Thoracic aorta (tissue), 2 donors: ENCODE measurements at places on chromosomes 13 and 19.

- H3K27ac ChIP-seq, result peak overlapping the region; percentile 84
- H3K4me3 ChIP-seq, result peak overlapping the region; percentile 95
- H3K27me3 ChIP-seq, result no peaks in the 10 kb centered on the region
Observed at GRCh38 chr19:38318660-38319059, 985 bp upstream of the KCNK6 start.

- DNase-seq, result no peak
- H3K27ac ChIP-seq, result no peak overlapping the region
- no peaks in the 10 kb centered on the region for H3K36me3 ChIP-seq
Observed at GRCh38 chr13:51829568-51829899, 15.4 kb downstream of the TMEM272 start.

DNA sequence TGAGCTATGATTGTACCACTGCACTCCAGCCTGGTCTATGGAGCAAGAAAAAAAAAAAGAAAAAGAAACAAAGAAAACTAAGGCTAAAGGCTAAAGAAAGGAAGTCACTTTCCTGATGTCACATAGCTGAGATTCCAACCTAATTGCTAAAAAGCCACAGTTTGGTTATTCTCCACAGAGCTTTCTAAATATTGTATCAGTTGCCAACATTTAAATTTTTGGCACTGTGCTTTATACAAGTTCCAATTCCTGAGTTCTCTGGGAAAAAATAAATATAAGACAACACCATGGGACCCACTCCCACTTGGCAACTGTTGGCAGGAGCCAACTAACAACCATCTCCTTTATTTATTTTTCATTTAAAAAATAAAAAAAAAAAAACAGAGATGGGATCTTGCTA lies 11.2 kb upstream of the LYPD3 start:
- peak overlapping the region; percentile 30 for H3K27ac ChIP-seq
- H3K4me3 ChIP-seq, result no peak overlapping the region
- DNase-seq, result no peak
- H3K4me1 ChIP-seq, result peaks cover 6% of the 10 kb centered on the region
- H3K27me3 ChIP-seq, result no peaks in the 10 kb centered on the region

DNA sequence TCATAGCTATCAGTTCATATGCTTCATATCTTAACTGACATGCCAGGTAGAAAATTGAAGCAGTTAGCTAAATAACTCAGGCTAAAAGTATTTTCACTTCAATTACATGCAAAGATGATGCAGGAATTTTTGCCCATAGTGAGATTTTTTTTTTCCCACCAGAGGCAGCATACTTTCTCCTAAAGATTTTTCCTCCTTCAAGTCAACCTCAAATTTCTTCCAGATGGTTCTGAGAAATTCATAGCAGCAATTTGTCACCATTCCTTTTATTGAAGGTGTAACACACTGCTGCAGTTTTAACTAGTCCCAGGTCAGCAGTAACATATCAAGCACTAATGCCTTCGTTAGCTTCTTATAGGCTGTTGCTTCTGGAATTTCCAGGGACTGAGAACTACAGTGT lies 141.9 kb downstream of the SUCLA2 start:
- H3K4me3 ChIP-seq, result no peak overlapping the region
- no peaks in the 10 kb centered on the region for H3K4me1 ChIP-seq
- DNase-seq, result no peak
- H3K36me3 ChIP-seq, result no peaks in the 10 kb centered on the region
- no peak overlapping the region for H3K27ac ChIP-seq
- H3K27me3 ChIP-seq, result no peaks in the 10 kb centered on the region

GRCh38 chr13:77353995-77354394 lies 27.1 kb upstream of the MYCBP2 start:
- DNase-seq, result no peak
- H3K27me3 ChIP-seq, result no peaks in the 10 kb centered on the region
- H3K4me3 ChIP-seq, result no peak overlapping the region
- H3K27ac ChIP-seq, result no peak overlapping the region

DNA sequence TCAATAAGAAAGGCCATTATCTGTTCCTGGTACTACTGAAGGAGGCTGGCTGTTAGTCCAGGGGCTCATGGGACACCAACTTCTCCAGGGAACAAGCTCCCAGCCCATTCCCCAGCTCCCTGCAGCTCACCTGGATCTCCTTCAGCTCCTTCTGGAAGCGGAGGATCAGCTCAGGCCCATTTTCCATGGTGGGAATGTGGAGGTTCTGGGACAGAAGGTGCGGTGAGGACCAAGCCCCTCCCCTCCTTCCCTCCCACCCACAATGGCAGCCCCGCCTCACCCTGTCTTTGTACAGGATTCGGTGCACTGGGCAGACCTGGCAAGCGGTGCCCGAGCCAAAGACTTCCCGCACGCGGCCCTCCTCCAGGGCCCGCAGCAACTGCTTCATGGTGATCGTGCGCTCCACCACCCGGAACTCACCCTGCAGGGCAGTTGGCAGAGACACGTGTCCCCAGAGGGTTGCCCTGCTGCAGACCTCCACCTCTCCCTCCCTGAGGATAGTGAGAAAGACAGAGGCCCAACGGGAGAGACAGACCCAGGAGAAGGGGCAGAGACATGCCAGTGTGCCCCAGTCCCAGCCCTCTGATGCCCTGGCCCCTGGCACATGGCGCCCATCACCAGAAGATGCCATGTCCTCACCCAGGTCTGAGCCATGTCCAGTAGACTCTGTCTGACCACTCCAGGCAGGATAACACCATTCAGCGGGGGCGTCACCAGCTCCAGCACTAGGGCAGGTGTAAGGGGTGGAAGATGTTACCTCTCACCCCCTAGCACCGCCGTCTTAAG lies 14.3 kb downstream of the BCAT2 start:
- H3K36me3 ChIP-seq, result peaks cover 6% of the 10 kb centered on the region
- peak overlapping the region; percentile 86 for H3K27ac ChIP-seq
- no peak overlapping the region for H3K4me3 ChIP-seq
- no peaks in the 10 kb centered on the region for H3K27me3 ChIP-seq
- no peak for DNase-seq
- peaks cover 16% of the 10 kb centered on the region for H3K4me1 ChIP-seq

GRCh38 chr19:10018786-10019185 lies 5.5 kb downstream of the RDH8 start:
- no peaks in the 10 kb centered on the region for H3K27me3 ChIP-seq
- DNase-seq, result no peak
- no peaks in the 10 kb centered on the region for H3K4me1 ChIP-seq
- no peaks in the 10 kb centered on the region for H3K36me3 ChIP-seq

- peak; percentile 71 for DNase-seq
- no peaks in the 10 kb centered on the region for H3K36me3 ChIP-seq
- peak overlapping the region; percentile 72 for H3K4me3 ChIP-seq
Observed at GRCh38 chr19:13861714-13862531, 15.0 kb upstream of the NANOS3 start.

- no peaks in the 10 kb centered on the region for H3K36me3 ChIP-seq
- no peak overlapping the region for H3K27ac ChIP-seq
- no peaks in the 10 kb centered on the region for H3K4me1 ChIP-seq
- no peaks in the 10 kb centered on the region for H3K27me3 ChIP-seq
Observed at GRCh38 chr19:29337029-29337428, 124.1 kb upstream of the UQCRFS1 start.

DNA sequence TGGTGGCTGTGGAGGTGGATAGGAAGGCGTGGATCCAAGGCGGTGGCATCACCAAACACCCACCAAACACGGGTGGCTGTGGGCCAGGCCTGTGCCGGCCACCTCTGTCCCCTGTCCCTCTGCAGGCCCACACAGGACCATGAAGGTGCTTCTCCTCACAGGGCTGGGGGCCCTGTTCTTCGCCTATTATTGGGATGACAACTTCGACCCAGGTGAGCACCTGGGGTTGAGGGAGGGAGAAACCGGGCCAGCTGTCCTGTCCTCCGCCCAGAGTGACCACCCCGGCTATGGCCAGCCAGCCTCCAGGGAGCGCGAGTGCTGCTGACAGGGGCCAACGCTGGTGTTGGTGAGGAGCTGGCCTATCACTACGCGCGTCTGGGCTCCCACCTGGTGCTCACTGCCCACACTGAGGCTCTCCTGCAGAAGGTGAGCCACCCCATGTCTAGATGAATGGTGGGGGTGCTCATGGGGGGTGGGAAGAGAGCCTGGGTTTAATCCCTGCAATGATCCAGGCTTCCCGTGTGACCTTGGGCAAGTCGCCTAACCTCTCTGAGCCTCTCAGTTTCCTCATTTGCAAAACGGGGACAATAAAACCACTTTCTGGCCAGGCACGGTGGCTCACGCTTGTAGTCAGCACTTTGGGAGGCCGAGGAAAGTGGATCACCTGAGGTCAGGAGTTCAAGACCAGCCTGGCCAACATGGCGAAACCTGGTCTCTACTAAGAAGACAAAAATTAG lies 4.0 kb downstream of the HSD11B1L start:
- no peak overlapping the region for H3K4me3 ChIP-seq
- no peaks in the 10 kb centered on the region for H3K27me3 ChIP-seq
- no peaks in the 10 kb centered on the region for H3K36me3 ChIP-seq
- H3K4me1 ChIP-seq, result peaks cover 6% of the 10 kb centered on the region

DNA sequence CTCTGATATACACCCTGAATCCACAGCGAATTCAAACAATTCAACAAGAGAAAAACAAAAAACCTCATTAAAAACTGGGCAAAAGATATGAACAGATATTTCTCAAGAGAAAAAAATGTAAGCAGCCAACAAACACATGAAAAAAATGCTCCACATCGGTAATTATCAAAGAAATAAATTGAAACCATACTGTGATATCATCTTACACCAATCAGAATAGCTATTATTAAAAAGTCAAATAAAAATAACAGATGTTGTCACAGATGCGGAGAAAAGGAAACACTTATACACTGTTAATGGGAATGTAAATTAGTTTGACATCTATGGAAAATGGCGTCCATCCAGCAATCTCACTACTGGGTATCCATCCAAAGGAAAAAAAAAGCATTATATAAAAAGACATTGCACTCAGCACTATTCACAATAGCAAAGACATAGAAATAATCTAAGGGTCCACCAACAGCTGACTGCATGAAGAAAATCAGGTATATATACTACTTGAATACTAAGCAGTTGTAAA lies 1495.0 kb upstream of the PCDH20 start:
- H3K27ac ChIP-seq, result no peak overlapping the region
- no peaks in the 10 kb centered on the region for H3K27me3 ChIP-seq
- no peaks in the 10 kb centered on the region for H3K4me1 ChIP-seq
- no peak for DNase-seq

DNA sequence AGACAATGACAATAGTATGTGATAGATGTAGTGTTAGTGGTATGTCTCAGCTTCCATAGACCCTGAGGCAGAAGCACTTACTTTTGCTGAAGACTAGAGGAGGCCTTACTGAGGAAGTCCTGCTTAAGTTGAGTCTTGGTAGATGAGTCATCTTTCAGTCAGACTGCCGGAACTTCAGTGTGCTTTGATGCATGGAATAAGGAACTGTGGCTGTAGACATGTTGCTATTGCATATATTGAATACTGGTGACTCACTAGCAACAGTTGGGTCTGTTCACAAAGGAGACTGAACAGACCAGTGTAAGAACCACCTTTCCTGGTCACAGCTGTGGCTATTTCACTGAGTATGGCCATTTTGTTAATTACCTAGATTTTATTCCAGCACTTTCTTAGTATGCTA lies 1000.6 kb downstream of the OLFM4 start:
- no peaks in the 10 kb centered on the region for H3K36me3 ChIP-seq
- no peak overlapping the region for H3K27ac ChIP-seq
- H3K4me1 ChIP-seq, result no peaks in the 10 kb centered on the region

GRCh38 chr13:110116072-110116487 lies 190.9 kb downstream of the COL4A1 start:
- H3K4me1 ChIP-seq, result no peaks in the 10 kb centered on the region
- no peaks in the 10 kb centered on the region for H3K27me3 ChIP-seq
- no peak for DNase-seq

DNA sequence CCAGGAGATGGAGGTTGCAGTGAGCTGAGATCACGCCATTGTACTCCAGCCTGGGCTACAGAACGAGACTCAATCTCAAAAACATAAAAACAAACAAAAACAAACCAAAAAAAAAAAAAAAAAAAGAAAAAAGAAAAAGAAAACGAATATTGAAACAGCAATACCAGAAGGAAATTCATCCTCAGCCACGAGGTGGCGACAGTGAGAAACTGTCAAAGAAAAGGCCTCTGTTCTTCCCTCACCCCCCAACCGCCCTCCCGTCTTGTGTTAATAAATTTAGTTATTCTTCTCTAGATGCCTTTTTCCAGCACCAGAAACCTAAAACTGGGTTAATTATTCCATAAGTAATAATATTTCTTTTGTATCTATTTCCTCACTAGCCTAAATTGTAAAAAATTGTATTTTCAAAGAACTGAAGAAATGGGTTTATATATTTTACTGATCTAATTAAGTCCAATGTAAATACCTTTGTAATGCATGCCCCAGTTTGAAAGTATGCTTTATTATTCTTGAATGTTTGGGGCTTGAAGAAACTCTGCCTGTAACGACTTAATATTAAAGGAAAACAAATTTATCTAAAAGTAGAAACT lies 38.6 kb downstream of the LIG4 start:
- no peak overlapping the region for H3K27ac ChIP-seq
- DNase-seq, result no peak
- H3K4me1 ChIP-seq, result no peaks in the 10 kb centered on the region
- no peaks in the 10 kb centered on the region for H3K36me3 ChIP-seq

DNA sequence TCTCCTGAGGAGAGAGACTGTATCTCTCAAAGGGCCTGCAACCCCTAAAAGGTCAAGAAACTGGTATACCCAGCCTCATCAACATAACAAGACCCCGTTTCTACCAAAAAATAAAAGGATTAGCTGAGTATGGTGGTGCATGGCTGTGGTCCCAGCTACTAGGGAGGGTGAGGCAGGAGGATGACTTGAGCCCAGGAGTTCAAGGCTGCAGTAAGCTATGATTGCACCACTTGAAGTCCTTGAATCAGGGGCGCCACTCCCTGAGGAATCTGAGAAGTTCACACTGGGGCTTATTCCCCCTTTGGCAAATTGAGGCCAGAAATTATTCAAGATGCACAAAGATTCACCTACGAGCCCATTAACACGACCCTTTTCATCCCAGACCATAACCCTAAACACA lies 83.0 kb downstream of the TSHZ3 start:
- no peak for DNase-seq
- peaks cover 1% of the 10 kb centered on the region for H3K4me1 ChIP-seq
- H3K4me3 ChIP-seq, result no peak overlapping the region
- no peak overlapping the region for H3K27ac ChIP-seq

DNA sequence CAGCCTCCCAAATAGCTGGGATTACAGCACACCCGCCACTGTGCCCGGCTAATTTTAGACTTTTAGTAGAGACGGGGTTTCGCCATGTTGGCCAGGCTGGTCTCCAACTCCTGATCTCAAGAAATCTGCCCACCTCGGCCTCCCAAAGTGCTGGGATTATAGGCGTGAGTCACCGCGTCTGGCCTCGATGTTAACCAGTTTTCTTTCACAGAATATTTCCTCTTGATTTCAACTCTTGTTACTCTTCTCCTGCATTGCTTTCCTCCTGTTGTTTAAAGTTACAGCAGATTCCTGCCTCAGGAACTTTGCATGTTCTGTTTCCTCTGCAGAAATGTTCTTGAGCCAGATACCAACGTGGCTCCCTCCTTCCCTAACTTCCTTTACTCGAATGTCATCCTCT lies 3.7 kb upstream of the PEX11G start:
- H3K36me3 ChIP-seq, result no peaks in the 10 kb centered on the region
- no peak overlapping the region for H3K4me3 ChIP-seq
- H3K27me3 ChIP-seq, result no peaks in the 10 kb centered on the region
- H3K4me1 ChIP-seq, result no peaks in the 10 kb centered on the region
